SHP77 treated with DMSO at 0.1 percent for 48 hours (cell line): ENCODE measurements at places on chromosomes 5 and 9.
A peak's percentile ranks its signal among the peaks of the same experiment; 100 is the strongest.

DNA sequence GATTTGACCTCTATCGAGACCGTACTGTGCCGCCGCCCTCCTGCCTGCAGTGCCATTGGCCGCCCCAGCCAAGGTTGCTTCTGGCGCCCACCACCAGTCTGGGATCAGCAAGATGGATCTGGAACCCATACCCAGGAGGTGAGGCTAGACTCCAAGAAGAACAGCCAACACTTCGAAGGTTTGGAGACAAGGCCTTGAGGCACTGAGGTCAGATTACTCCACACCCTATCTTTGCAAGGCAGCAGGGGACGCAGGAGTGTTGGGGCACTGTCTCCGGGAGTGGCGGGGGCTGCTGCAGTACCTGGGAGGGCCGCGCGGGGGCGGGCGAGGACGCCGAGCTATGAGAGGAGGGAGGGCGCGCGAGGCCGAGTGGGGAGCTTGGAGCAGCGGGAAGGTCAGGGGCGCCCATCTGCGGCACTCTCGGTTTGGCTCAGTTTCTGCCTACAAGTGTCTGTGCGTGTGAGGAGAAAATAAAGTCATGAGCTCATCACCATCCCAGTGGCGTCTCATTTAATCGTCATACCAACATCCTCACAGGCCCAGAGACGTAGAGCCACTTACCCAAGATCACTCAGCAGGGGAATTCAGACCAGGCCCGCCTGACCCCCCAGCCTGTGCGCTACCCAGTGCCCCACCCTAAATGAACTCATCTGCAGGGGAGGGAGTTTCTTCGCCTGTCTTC, 20.5 kb upstream of the PSD2 start:
- peak; percentile 28 for DNase-seq

DNA sequence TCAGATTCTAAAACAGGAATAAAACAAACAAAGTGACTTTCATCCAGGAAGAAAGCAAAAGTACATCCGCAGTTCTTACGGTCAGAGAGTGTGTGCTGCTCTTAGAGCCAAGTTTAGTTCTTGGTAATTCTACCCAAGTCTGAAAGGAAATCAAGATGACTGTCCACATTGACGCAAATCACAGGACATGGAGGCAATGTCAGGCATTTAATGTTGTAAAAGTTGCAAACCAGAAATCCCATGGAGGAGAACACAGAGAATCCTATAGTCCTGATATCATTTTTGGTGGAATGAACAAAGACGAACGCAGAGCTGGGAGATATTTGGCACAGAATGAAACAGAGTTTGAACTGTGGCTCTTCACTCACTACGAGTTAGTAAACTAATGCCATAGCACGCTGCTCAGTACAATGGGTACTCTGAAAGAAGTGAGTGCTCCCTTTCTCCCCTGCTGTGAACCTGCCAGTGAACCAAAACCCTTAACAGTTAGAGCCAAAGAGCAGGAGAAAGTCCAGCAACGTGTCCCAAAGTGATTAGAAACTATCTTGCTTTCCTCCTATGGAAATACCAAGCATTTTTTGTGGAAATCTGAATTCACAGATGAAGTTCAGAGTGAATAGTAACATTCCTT, 74.3 kb downstream of the MUSK start:
- no peak for DNase-seq

DNA sequence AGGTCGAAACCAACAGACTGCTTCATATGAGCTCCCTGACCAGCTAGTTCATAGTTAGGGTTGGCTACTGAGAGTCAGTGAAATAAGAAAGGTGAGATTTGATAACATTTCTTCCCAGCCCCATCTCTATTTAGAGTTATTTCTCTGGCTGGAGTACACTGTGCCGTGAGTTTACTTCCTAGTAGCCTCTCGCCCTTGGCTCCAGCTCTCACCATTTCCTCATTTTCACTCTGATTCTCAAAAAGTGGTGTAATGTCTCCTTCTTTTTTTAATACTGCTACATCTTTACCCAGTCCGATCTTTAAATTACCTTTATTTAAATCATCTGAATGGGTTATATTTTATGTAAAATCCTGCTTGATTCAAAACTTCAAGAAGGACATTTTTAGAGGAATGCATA, 100.4 kb upstream of the FAM174A start:
- no peak for DNase-seq

GRCh38 chr9:6771722-6772121, 13.9 kb downstream of the KDM4C start:
- DNase-seq = no peak

- peak; percentile 3 for DNase-seq
These were observed 129.8 kb downstream of the SLC12A2 start for GRCh38 chr5:128213340-128213739.

DNA sequence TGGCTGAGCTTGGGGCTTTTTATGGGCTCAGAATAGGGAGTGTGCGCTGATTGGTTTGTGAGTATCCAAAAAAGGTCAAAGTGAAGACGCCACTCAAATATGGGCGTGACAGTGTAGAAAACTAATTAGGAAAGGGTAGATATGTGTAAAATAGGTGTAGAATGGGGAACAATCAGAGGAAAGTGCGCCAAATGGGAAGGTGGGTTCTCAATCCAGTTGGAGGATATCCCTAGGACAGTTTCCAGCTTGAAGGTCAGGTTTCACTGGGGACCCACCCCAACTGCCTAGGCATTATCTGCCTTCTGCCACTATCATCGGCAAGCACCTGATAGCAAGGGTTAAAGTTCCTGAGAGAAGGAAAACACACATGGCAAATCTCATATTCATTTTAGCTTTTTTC, 9.3 kb upstream of the MOCS2 start:
- DNase-seq = no peak

GRCh38 chr5:117679046-117679445, 1104.4 kb upstream of the SEMA6A start:
- no peak for DNase-seq

GRCh38 chr5:180084638-180085561, 13.3 kb upstream of the RNF130 start:
- peak; percentile 26 for DNase-seq

DNA sequence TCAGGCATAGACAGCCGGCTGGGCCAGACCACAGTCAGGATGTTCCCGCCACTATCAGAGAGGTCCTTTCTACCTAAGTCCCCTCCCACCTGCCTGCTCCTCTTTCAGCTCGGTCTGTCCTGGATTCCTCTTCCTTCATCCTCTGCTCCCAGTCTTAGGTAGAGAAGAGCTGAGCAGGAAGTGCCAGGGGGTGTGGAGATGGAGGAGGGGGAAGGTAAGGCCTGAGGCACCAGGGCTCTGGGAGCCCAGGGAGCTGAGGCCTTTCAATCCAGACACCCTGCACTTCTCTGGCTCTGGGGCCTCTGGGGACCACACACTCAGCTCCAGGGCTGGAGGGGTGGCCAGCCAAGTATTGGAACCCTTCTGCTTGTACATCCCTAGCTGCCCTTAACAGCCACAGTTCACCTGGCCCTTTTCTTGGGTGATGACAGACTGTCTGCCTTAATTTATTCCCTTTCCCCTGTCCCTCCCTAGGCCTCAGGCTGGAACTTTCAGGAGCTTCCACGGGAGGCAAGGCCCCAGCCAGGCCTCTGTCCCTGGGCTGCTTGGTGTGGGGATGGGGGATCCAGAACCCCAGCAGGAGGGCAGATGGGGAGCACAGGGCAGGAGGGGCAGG, 15.6 kb downstream of the IRF1 start:
- no peak for DNase-seq

DNA sequence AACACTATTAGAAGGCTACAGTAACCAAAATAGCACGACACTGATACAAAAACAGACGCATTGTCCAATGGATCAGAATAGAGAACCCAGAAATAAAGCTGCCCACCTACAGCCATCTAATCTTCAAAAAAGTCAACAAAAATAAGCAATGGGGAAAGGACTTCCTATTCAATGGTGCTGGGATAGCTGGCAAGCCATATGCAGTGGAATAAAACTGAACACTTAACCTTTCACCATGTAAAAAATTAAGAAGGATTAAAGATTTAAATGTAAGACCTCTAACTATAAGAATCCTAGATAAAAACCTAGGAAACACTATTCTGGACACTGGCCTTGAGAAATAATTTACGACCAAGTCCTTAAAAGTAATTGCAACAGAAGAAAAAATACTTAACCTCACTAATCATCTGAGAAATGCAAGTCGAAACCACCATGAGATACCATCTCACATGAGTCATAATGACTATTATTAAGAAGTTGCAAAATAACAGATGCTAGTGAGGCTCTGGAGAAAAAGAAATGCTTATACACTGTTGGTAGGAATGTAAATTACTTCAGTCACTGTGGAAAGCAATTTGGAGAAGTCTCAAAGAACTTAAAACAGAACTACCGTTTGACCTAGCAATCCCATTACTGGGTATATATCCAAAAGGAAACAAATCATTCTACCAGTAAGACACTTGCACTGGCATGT, 203.3 kb upstream of the CDH9 start:
- DNase-seq = no peak

DNA sequence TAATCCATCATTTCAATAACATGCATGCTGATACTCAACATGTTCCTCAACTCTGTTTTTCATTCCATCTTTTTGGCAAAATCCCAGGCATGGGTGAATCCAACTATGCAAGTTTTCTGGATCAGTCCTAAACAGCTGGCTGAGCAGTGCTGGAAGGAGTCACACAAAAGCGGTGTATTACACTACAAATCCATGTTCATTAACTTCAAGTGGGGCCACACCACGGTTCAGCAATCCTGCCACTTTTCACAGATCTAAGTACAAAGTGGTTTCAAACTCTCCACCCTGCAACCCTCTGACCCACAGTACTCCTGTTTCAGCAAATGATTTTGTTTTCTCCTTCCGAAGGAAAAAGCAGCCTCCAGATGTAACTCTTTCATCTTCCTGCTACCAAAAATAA, 222.5 kb downstream of the EPB41L4A start:
- no peak for DNase-seq

DNA sequence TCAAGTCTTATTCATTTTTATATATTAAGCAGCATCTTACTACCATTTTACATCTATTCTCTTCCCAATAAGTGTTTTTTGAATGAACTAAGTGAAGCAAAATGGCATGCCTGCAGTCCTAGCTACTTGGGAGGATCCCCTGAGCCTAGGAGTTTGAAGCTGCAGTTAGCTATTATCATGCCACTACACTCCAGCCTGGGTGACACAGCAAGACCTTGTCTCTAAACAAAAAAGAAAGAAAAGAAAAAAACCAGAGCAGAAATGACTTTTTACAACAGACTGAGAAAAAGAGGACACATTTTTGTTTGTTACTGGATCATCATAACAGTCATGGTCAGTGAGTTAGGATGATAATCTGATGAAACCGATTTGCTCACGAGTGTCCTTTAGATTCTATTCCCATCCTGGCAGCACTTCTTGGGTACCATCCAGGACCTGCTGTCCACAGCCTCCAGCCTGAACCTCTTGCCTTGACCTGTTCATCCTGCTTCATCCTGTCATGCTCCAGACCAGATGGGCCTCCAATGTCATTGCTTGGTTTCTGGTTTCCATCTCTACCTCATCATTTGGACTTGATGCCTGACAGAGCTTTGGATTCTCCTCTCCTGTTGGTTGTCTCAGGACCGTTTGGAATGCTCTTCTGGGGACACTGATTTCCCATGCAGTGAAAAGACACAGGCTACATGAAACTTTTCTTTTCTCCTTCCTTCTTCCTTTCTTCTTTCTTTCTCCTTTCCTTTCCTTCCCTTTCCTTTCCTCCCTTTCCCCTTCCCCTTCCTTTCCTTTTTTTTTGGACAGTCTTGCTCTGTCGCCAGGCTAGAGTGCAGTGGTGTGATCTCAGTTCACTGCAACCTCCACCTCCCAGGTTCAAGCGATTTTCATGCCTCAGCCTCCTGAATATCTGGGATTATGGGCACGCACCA, 50.1 kb upstream of the GLRX start:
- DNase-seq = no peak

DNA sequence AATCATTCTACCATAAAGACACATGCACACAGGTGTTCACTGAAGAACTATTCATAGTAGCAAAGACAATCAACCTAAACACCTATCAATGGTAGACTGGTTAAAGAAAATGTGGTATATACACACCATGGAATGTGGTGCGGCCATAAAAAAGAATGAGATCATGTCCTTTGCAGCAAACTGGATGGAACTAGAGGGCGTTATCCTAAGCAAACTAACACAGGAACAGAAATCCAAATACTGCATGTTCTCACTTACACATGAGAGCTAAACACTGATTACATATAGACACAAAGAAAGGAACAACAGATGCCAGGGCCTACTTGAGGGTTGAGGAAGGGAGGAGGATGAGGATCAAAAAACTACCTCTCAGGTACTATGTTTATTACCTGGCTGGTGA, 103.8 kb downstream of the DRD1 start:
- no peak for DNase-seq

DNA sequence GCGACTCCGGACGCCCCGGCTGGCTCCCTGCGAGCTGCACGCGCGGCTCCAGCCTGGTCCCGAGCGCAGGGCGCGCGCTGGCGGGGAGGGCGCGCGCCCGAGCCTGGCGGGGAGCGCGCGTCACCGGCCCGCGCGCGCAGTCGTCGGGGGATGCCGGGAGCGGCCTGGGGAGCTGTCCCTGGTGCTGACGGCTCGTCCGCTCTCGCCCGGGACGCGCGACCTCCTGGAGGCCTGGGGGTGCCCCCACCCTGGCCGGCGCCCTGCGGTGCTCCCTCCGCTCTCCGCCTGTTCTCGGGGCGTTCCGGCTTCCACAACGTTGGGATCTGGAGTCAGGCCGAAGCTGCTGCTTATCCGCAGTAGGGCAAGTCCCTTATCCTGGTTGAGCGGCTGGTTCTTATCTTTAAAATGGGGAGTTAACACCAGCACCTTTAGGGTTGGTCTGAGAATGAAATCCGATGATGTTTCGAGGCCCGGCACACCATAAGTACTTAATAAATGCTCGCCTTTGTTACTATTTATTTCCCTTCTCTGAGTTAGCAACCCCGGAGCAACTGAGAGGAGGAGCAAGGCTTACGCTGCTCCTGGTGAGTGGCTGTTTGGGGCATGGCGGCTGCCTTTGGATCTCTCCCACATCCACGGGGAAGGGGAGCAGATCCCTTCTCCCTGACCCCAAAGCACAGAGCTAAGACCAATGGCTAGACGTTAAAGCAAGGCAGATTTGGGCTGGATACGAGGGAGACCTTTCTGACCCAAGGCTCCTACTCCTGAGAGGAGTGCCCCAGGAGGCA, at the start of gene FAM163B:
TSS of gene FAM163B (minus strand) at position 79 of the 788 bp plus-strand sequence. CDS start 29,166 bp downstream, outside the sequence.
- DNase-seq = no peak

DNA sequence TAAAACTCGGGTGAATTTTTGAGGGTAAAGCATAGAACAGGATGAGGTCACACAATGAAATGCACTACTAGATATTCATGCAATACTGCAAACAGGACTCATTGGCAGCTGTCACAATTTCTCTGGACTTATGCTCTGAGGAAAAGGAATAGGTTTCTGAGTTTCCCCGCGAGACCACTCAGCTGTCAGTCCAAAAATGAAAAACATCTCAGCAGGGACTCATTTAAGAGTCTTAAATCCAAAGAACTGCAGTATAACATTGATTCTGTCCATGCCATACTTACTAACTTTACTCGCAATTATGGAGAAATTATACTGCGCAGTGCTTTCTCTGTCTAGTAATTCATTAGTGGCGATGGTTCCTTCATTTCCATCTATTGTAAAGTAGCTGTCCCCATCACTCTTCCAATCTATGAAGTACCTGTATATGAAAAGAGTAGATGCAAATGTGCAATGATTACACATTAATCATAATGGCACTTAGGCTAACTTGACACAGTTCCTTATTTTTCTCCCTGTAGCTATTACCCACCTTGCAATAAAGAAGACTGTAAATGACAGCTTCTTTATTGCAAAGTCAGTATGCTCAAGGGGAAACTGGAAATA, 1070.0 kb downstream of the CDH12 start:
- DNase-seq = no peak

GRCh38 chr9:18520416-18521047, 46.6 kb downstream of the ADAMTSL1 start:
- DNase-seq = no peak
